H9 (cell line): ENCODE measurements at places on chromosomes 4 and X.

GRCh38 chr4:141469392-141469791 lies 167.0 kb upstream of the IL15 start:
- DNase-seq: no peak

- DNase-seq: no peak
Observed at GRCh38 chrX:15114743-15115566, 154.9 kb downstream of the ASB9 start.

- no peak for DNase-seq
Observed at GRCh38 chrX:39296472-39296871, 495.2 kb downstream of the MID1IP1 start.

DNA sequence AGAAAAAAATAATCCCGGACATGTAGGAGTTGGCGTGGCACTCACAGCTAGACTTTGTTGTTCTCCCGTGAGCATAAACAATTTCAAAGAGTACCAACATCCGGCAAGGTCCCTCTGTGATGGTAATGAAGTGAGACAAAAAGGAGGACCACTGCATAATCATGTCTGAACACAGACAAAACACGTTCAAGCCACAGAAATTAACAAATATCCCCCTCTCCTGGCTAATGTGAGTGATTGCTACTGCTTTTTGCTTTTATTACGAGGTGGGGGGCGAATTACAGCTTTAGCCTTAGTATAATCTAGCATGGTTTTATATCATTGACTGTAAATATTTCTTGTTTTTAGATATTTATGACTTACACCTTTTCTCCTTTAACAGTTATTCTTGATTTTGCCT lies 118.5 kb downstream of the PLS3 start:
- DNase-seq: no peak

GRCh38 chr4:170682558-170683294 lies 593.0 kb upstream of the AADAT start:
- no peak for DNase-seq

GRCh38 chr4:38837849-38838248 lies 18.8 kb downstream of the TLR6 start:
- no peak for DNase-seq

GRCh38 chrX:101693476-101693875 lies 33.8 kb upstream of the ARMCX2 start:
- DNase-seq: no peak

- no peak for DNase-seq
Observed at GRCh38 chr4:114136069-114136468, 156.6 kb upstream of the ARSJ start.

GRCh38 chr4:96639932-96640331 lies 800.0 kb downstream of the PDHA2 start:
- no peak for DNase-seq

DNA sequence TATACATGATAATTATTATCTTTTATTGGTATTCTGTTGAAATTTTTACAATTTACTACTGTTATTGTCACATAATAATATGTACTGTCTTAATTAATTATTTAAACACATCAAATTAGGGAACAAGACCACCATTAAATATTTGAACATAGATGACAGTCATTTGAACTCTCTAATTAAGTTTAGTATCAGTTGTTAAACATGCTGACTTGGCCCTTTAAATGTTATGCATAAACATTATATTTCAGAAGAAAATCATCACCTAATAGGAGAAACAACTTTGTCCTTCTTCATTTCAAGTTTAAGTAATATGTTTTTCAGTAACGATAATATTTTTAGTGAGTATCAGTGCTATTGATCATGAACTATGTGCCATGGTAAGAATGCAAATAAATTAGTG lies 623.5 kb upstream of the GNPDA2 start:
- DNase-seq: no peak

GRCh38 chr4:152944666-152945320 lies 8.7 kb downstream of the FHDC1 start:
- DNase-seq: no peak

- DNase-seq: peak; percentile 88
Observed at GRCh38 chrX:110667706-110668105, 127.9 kb downstream of the CHRDL1 start.

- DNase-seq: no peak
Observed at GRCh38 chrX:117910216-117910615, 206.4 kb downstream of the KLHL13 start.

DNA sequence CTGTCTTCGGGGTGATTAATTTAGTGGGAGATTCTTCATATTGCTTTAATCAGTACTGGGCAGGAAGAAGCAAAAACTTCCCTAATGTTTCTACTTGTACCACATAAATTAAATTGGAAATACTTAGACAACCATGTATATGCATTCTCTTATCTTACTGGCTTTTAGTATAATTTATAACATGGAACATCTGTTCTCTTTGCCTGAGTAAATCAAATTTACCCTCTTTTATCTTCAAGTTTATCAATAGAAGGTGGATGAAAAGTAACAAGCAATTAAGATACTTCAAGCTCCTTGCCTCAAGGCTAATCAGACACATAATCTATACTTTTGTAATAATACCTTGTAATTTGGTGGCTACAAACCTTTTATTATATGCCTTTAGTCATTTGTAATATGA lies 274.4 kb upstream of the ARX start:
- no peak for DNase-seq

- DNase-seq: no peak
Observed at GRCh38 chr4:160880180-160880579, 1283.6 kb downstream of the FSTL5 start.

DNA sequence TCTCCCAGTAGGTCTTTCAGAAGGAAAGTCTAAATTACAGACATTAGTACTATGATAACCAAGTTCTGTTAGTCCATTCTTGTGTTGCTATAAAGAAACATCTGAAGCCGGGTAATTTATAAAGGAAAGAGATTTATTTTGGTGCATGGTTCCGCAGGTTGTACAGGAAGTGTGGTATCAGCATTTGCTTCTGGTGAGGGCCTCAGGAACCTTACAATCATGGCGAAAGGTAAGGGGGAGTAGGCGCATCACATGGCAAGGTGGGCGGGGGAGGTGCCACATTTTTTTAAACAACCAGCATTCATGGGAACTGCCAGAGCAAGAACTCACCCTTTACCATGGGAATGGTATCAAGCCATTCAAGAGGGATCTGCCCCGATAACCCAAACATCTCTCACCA lies 26.2 kb upstream of the USP46 start:
- DNase-seq: no peak

- DNase-seq: no peak
Observed at GRCh38 chrX:53918702-53919101, 125.6 kb downstream of the PHF8 start.

DNA sequence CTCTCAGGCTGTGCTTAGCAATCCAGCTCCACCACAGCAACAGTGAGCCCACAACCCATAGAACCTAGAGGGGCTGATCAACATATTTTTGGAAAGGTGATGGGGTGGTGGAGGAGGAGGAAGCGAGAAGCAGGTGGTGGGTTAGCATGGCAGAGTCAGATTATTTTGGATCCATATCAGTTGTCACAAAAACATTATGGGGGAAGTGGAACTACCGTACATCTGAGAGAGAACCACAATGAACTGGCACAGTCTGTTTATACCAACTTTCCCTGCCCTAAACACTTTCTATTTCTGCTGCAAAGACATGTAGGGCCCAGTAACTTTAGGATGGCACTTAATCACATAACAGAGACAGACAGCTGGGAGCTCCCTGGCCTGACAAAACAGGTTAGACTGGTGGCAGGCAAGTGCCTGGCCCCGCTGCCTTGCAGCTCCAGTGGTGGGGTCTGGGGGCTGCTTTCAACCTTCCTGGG lies 4.3 kb downstream of the SLC9A7 start:
- peak; percentile 28 for DNase-seq

GRCh38 chrX:133190877-133191738 lies 27.0 kb downstream of the TFDP3 start:
- peak; percentile 32 for DNase-seq

DNA sequence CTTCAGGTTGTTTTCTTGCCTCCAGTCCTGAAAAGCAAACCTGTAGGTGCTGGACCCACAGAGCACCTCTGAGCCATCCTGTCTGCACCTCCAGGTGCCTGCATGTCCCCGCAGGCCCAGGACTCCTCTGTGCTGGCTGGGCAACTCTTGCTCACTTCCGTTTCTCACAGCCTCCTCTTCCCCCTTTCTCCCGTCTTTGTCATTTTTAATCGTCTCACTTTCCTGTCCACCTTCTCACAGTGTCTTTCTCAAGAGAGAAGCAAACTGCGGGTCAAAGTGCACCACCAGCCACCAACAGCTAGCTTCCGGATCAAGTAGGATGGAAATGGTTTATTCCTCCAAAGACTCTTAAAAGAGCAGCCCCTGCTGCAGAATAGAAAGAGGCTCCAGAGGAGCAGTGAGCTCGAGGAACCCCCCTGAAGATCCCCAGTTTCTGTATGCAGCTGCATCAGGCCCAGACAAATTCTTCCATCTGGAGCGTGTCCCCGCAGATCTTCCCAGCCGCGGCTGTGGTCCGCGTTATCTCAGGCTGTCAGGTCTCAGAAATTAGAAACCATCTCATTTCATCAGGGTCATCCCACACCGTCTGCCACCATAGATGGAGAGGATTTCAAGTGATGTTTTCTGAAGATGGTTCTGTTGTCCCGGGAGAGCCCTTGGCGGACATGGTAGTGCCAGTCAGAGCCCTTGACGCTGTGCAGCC lies 87.7 kb downstream of the FHDC1 start:
- no peak for DNase-seq

- no peak for DNase-seq
Observed at GRCh38 chr4:155735496-155735895, 23.3 kb upstream of the GUCY1B1 start.

- peak; percentile 49 for DNase-seq
Observed at GRCh38 chr4:54231768-54232688, 2.9 kb downstream of the PDGFRA start.

DNA sequence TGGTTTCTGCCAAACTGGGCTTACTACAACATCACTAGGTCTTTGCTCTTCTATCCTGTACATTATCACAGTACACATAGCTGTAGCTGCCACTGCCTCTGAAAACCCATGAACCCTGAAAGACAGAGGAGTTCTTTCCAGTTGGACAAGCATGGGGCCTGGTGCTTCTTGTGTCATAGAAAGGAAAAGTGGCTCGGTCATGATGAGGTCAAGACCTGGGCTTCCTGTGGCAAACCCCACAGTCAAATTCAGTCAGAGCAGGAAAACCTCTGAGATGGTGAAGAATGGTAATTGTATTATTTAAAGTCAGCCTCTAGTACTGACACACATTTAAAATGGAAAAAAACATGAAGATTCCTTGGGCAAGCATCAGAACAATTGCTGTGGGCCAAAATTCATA lies 133.3 kb upstream of the PRPS2 start:
- no peak for DNase-seq

DNA sequence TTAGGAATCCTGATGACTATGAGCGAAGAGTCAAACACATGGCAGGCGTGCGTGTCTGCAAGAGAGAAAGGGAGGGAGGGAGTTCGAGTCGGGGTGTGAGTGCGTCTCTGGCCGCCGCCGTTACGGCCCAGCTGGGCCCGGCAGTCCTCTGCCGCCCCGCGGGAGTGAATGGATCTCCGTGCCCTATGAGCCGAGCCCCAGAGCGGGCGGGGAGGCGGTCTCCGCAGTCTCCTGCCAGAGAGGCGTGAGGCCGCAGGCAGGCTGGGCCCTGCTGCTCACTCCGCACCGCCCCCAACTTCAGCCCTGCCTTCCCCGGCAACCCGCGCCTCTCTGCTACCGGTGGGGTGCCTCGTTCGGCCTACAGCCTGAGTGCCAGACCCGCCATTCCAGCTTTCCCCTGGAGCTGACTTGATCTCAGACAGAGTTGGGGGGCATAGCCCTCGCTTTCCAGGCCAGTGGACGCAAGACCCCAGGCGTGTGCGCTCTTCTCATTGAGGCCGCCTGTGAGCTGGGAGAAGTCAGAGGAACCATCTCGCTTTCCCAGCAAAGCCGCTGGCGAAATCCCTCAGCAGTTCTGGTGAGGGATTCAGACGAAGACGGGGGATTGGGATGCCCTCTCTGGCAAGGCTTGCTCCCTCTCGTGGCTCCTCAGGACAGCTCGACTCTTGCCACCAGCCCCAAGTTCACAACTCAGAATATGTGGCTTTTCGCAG lies 1.4 kb downstream of the SLC16A2 start:
- peak; percentile 65 for DNase-seq

- DNase-seq: no peak
Observed at GRCh38 chr4:185640811-185641675, 105.7 kb upstream of the PDLIM3 start.

DNA sequence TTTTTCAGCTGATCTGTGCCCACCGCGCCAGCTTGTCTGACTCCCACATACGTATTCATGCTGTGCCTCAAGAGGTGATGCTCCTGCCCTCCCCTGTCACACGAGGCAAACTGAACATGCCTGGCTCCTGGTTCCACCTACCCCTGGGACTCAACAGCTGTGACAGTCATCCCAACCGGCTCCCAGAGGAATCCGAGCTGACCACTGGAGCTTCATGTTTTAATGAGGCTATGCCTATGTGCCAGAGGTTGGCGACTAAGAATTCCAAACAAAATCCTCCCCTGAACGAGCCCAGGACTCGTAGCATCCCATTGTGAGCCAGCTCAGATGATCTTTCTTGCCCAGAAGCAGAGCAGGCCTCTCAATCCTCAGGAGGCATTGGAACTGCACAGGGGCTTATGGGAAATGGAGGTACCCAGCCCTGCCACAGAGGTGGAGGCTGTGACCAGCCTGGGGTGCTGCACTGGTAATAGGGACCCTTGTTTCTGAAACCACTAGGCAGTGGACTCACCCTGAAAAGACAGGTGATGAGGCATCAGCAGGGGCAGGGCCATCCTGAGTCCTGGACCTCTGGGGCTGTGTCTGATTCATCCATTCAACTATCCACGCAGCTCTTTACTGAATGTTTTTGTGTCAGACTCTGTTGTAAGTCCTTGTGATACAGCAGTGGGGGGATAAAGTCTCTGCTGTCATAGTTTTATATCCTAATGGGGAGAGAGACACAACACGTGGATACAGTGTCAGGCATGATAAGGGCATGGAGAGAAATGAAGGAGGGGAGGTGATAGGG lies 325.0 kb downstream of the EVC2 start:
- DNase-seq: no peak

DNA sequence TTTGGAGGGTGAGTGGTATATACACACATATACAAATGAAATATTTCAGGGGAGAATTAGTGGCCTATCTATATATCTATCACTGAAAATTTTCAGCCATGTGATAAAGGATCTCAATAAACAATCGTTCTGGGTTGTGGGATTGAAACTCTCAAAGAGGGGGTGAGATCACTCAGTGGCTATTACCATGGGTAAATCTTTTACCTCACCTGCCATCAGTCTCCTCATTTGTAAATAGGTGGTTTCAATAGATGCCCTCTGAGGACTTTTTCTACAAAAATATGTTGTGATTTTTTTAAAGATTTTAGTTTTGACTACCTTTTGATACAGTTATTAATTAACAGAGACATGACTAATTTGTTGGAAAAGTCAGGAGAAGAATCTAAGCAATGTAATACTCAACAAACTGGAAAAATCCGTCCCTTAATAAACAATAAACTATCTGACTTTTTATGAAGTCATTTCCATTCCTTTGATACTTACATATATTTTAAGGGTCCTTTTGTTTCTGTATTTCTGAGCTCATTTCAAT lies 192.8 kb downstream of the MAD2L1 start:
- DNase-seq: no peak

GRCh38 chr4:99848591-99849001 lies 32.0 kb downstream of the DAPP1 start:
- DNase-seq: no peak

GRCh38 chr4:46839128-46839527 lies 69.9 kb downstream of the COX7B2 start:
- DNase-seq: peak; percentile 27
